GM03348 (cell line): ENCODE measurements at places on chromosomes 5 and 9.

- DNase-seq: no peak
Measured at GRCh38 chr5:68528821-68529273, 313.3 kb downstream of the PIK3R1 start.

DNA sequence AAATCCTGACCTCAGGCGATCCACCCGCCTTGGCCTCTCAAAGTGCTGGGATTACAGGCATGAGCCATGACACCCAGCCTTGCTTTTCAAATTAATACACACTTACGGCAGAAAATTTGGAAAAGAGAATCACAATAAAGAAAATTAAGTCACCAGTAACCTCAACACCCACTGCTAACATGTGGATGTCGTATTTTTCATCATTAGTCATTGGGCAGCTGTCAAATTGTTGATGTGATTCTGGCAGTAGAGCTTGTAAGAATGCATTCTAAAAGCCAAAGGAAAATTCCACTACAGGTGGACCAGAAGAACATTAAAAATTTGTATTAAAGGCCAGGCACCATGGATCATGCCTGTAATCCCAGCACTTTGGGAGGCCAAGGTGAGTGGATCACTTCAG, 237.3 kb upstream of the TUT7 start:
- DNase-seq: peak; percentile 31

DNA sequence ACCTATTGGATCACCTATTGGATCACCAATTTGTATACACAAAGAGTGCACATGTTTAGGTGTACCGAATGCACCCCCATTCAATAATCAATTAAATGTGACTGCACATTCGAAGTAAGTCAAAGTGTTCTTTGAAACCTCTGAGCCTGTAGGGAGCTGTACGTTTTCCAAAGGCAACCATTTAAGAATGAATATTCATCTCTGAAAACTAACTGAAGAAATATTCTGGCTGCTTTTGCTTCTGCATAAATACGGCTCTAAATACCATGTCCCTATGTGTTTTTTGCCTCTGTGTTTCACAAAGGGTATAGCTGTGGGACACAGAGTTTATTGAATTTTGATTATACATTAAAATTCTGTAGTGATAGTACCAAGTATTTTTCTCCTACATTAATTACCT, 95.4 kb downstream of the ITGA1 start:
- DNase-seq: no peak

DNA sequence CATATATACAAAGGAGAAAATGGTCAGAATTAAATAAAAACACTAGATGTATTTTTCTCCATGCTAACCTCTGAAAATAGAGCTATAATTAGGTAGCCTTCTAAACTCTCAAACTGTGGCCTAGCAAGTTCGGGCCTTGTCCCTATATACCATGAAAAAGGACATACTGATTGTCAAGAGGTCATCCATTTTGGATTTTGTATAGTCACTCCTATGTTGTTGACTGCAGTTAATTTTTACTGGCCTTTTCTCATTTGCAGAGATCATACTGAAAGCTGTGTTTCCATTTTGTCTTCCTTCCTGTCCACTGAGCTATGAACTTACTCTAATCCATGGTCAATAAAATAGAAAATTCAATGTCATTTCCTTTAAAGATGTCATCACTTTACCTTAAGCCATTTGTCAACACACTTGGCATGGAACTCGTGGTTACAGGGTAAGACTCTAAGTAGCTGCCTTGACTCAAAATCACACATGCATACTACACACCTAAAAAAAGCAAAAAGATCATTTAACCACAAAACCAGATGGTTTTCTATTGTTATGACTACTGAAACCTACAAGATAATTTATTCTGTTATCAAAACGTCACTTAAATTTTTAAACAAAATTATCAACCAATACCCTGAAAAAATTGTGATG, 58.0 kb downstream of the RNF38 start:
- DNase-seq: no peak

DNA sequence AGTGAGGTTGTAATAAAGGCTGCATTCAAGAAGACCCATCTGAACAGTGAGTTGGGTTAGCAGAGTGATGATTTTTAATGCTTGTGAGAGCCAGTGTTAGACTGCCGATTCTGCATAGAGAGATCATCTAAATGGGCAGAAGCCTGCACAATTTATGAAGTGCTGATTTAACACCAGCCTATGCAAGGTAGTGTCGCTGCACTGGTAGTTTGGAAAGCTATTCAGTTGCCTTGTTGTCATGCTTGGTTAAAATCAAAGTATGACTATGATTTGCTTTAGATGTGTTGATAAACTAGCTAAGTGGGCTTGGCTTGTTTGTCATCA, 379 bp upstream of the LRRTM2 start:
- DNase-seq: no peak

DNA sequence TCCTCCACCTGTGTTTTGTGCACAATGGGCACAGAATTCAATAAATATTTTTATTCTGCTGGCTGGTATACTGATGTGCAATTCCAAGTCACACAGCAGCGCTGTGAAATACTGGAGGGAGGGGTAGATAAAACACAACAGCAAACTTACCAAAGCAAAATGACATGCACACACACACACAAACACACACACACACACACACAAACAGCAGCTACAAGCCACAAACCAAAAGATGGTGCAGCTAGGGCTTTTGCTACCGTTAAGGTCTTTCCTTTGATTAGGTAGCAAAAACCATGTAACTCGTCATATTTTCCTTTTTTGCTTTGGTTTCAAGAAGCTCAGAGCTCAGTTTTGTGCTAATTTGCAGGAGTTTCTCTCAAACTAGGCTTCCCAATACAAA, 1.8 kb upstream of the TBCA start:
- no peak for DNase-seq

DNA sequence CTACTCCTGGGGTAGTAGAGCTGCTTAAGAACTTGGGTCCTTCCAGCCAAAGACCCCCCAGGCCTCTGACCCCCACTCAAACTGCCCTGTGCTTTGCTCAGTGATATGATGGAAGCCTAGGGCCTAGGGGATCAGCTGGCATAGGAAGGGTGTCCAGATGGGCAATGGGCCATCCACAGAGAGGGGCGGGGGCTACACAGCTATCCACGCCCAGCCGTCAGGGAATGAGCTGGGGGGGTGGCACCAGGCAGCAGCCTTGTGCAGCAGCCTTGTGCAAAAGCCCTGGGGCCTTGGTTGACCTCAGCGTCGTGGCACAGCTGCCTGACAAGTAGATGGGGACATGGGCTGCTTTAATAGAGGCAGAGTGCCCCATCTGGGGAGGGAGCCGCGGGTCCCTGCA, 43.2 kb downstream of the DAB2IP start:
- DNase-seq: no peak

- DNase-seq: no peak
Measured at GRCh38 chr5:14778792-14779070, 92.8 kb downstream of the ANKH start.

DNA sequence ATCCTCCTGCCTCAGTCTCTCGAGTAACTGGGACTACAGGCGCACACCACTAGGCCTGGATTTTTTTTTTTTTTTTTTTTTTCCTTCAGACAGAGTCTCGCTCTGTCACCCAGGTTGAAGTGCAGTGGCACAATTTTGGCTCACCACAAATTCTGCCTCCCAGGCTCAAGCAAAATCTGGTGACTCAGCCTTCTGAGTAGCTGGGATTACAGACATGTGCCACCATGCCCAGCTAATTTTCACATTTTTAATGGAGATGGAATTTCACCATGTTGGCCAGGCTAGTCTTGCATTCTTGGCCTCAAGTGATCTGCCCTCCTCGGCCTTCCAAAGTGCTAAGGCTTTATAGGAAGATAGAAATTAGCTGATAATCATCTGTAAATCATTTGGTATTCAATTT, 43.9 kb downstream of the NSA2 start:
- no peak for DNase-seq

DNA sequence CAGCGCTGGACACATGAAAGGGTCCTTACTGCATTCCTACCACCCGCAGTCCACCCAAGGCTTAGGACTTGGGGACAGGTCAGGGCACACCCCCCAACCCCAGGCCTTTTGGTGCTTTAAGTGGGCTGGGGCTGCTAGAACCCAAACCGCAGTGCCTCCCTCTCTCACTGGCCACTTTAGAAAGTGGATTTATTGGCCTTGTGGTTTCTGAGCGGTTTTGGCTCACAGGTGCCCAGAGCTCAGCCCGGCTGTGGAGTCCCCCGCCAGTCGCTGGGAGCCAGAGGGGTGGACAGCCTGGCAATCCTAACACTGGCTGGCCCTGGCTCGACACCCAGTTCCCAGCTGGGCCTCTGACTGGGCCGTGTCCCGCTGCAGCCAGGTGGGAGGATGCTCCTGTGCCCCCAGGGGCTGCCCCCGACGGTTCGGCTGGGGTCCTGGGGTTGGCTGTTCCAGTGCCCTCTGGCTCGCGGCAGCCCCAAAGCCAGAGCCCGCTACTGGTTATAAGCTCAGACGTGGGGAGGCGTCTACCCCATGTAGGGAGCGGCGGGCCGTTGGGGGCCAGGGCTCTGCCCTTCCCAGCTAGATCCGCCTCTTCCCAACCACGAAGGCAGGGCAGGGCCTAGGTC, 65.2 kb upstream of the RNU6ATAC start:
- no peak for DNase-seq

DNA sequence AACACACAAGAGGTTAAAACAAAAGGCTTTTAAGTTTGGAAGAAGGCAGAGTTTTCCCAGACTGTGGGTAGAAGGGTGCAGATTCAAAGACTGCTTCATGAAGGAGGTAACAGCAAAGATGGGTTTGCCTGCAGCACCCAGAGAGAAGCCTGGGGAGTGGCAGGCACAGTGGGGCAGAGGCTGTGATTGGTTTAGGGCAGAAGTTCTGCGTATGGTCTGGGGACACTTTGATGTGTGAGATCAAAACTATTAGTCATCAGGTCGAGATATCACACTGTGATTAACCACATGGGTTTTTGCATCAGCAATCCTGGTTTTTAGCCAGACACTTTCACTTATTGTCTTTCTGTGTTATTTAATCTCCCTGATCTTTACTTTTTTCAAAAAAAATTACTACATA, 188.8 kb upstream of the GLRA1 start:
- no peak for DNase-seq

DNA sequence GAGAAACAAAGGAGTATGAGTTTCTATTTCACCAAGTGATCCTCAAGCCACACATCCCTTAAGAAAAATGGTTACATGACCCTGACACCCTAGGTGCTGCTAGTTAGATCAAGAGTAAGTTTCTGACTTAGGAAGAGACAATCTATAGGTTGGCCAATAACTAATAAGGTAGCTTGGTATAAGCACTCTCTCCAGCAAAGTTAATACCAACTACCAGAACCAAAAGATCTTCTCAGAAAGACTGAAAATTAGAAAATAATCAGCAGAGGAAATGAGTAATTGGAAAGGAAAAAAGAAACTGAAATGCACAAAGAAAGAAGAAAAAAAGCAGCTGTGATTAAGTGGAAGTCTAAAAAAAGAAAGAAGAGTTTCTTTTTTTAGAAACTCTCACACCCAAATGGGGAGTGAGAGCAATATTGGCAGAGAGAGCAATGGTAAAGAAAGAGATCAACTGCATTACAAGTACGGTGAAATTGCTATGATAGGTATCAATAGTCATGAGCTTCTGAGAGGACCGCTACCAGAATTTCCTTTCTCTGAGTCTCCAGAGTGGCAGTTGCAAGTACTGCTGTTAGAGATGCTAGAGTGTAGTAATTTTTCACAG, 195.5 kb downstream of the TMEM167A start:
- DNase-seq: no peak
